Left renal pelvis (tissue), 4 donors: ENCODE measurements at places on chromosomes 6 and 20. TPM values are rescaled to one million over a fixed set of nuclear protein-coding genes. Genes with fewer than 3 reads are reported as not detected.

OR12D3 gene
- not detected for polyA plus RNA-seq

IL17A gene
- not detected for polyA plus RNA-seq

TMEM170B gene
- 9.1 TPM for polyA plus RNA-seq

NTSR1 gene
- 1.2 TPM for polyA plus RNA-seq

SLC17A2 gene
- polyA plus RNA-seq, result 0.30 TPM

FRK gene
- polyA plus RNA-seq, result 4.4 TPM

MEI4 gene
- 1.6 TPM for polyA plus RNA-seq

OPRL1 gene
- 1.4 TPM for polyA plus RNA-seq

MCCD1 gene
- 11.8 TPM for polyA plus RNA-seq

ZNF165 gene
- 4.4 TPM for polyA plus RNA-seq

OR2W1 gene
- polyA plus RNA-seq, result not detected

BTN2A1 gene
- 30.3 TPM for polyA plus RNA-seq

IL22RA2 gene
- polyA plus RNA-seq, result not detected

HRH3 gene
- polyA plus RNA-seq, result 0.17 TPM

UST gene
- 9.1 TPM for polyA plus RNA-seq

APMAP gene
- 108 TPM for polyA plus RNA-seq

KIF13A gene
- polyA plus RNA-seq, result 36.6 TPM

TRIM40 gene
- polyA plus RNA-seq, result not detected

ACAT2 gene
- 33.7 TPM for polyA plus RNA-seq

FAM110A gene
- 8.0 TPM for polyA plus RNA-seq

MUC21 gene
- polyA plus RNA-seq, result 0.04 TPM

THEMIS gene
- 0.16 TPM for polyA plus RNA-seq

SLC22A7 gene
- polyA plus RNA-seq, result 0.76 TPM

EYA2 gene
- 1.8 TPM for polyA plus RNA-seq

HLA-DMA gene
- 6.2 TPM for polyA plus RNA-seq

FAM209B gene
- 0.29 TPM for polyA plus RNA-seq

PKIB gene
- 1.6 TPM for polyA plus RNA-seq

FERMT1 gene
- polyA plus RNA-seq, result 3.6 TPM

ELOVL4 gene
- 3.2 TPM for polyA plus RNA-seq

SPATS1 gene
- polyA plus RNA-seq, result not detected

CNKSR3 gene
- 57.9 TPM for polyA plus RNA-seq

C6orf15 gene
- polyA plus RNA-seq, result not detected

IL17F gene
- not detected for polyA plus RNA-seq

BPIFB2 gene
- polyA plus RNA-seq, result not detected

OR2B6 gene
- polyA plus RNA-seq, result 0.32 TPM

SPO11 gene
- not detected for polyA plus RNA-seq

OR2J3 gene
- polyA plus RNA-seq, result not detected

DSP gene
- 79.3 TPM for polyA plus RNA-seq

NNAT gene
- 79.3 TPM for polyA plus RNA-seq

TNFAIP3 gene
- polyA plus RNA-seq, result 9.4 TPM

MSH5 gene
- polyA plus RNA-seq, result 51.0 TPM

ANKRD6 gene
- 28.0 TPM for polyA plus RNA-seq

RAET1L gene
- not detected for polyA plus RNA-seq

SLPI gene
- polyA plus RNA-seq, result 0.42 TPM

CLVS2 gene
- 0.14 TPM for polyA plus RNA-seq

RIPOR3 gene
- polyA plus RNA-seq, result 6.0 TPM

BACH2 gene
- polyA plus RNA-seq, result 9.0 TPM

CCN6 gene
- 4.6 TPM for polyA plus RNA-seq

HNF4A gene
- 51.8 TPM for polyA plus RNA-seq

HLA-DQA1 gene
- 4.5 TPM for polyA plus RNA-seq
